ENCODE measurements at places on chromosomes 1 and 21. TPM values are rescaled to one million over a fixed set of nuclear protein-coding genes. Genes with fewer than 3 reads are reported as not detected.

NEXN gene
- total RNA-seq, result 0.15 TPM

CELA3A gene
- total RNA-seq, result 9.0 TPM

RNF223 gene
- 6.3 TPM for total RNA-seq

SON gene
- total RNA-seq, result 195 TPM

SHE gene
- not detected for total RNA-seq

IGSF3 gene
- 18.6 TPM for total RNA-seq

- DNase-seq, result no peak
- no peaks in the 10 kb centered on the region for H3K36me3 ChIP-seq
- no peak overlapping the region for H3K4me3 ChIP-seq
- no peak overlapping the region for H3K27ac ChIP-seq
- no peaks in the 10 kb centered on the region for H3K4me1 ChIP-seq
These were observed 86.2 kb downstream of the TEX35 start for GRCh38 chr1:178599087-178599486.

GRCh38 chr1:167428395-167428794 is 89.9 kb downstream of the CD247 start:
- H3K36me3 ChIP-seq, result no peaks in the 10 kb centered on the region
- H3K4me3 ChIP-seq, result no peak overlapping the region

- no peak for DNase-seq
- no peak overlapping the region for H3K4me3 ChIP-seq
- no peaks in the 10 kb centered on the region for H3K36me3 ChIP-seq
- no peak overlapping the region for H3K27ac ChIP-seq
- H3K4me1 ChIP-seq, result no peaks in the 10 kb centered on the region
- H3K27me3 ChIP-seq, result no peaks in the 10 kb centered on the region
These were observed 108.6 kb downstream of the OLFML2B start for GRCh38 chr1:161915051-161915503.

GRCh38 chr21:25979845-25980616 is 190.5 kb downstream of the APP start:
- no peaks in the 10 kb centered on the region for H3K27me3 ChIP-seq
- no peak overlapping the region for H3K27ac ChIP-seq
- no peak for DNase-seq
- peaks cover 25% of the 10 kb centered on the region for H3K36me3 ChIP-seq
- no peaks in the 10 kb centered on the region for H3K4me1 ChIP-seq

- H3K27me3 ChIP-seq, result no peaks in the 10 kb centered on the region
- no peak overlapping the region for H3K4me3 ChIP-seq
- no peak overlapping the region for H3K27ac ChIP-seq
- H3K36me3 ChIP-seq, result no peaks in the 10 kb centered on the region
These were observed 163.5 kb upstream of the RUNX1 start for GRCh38 chr21:35212393-35213127.

DNA sequence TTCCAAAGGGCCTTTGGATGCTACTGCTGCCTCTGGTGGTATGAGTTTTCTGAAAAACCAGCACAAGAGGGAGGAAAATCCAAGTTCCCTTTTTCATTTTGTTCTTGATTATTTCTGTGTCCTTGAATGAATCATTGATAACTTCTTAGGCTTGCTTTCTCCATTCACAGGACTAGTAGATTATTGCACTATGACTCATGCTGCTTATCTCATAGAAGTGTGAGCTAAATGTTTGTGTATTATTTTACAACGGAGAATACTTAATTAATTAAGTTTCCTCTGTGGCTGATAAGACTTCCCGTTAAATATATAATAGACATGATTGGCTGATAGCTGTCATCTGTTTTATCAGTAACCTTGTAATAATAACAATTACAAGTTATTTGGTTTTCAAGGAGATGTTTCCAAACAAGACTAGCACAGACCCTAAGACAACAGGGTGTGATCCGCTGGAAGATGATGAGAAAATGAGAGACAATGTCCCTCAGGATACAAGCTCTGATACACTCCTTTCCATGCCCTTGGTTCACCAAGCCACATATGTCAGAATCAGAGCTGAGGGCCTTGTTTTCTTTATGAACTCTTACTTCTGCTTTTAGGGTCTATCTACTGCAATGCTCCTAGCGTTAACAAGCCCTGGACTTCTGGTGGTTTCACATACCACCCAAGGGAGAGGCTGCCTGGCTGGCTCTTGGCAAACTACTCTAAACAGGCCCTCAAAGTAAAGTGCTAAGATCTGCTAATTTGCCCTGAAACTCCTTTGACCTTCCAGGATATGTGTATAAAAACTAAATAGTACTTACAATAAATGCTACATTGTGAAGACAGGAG is 1078.3 kb downstream of the TTLL7 start:
- no peak for DNase-seq
- no peaks in the 10 kb centered on the region for H3K36me3 ChIP-seq
- no peaks in the 10 kb centered on the region for H3K27me3 ChIP-seq
- no peak overlapping the region for H3K27ac ChIP-seq
- no peak overlapping the region for H3K4me3 ChIP-seq

- H3K36me3 ChIP-seq, result peaks cover 26% of the 10 kb centered on the region
- H3K4me1 ChIP-seq, result peaks cover 41% of the 10 kb centered on the region
- peak within 1 kb of the TSS; percentile 90 for H3K27ac ChIP-seq
- peak within 1 kb of the TSS; percentile 96 for H3K4me3 ChIP-seq
- peak; percentile 51 for DNase-seq
These were observed at the start of gene CDC42SE1 for GRCh38 chr1:151059109-151060006. TSS of gene CDC42SE1 (minus strand) at chr1:151059622. CDS start at chr1:151055730, 3,892 bp downstream.

GRCh38 chr1:2555634-2556276 is 416 bp upstream of the TNFRSF14 start:
- no peak for DNase-seq
- no peaks in the 10 kb centered on the region for H3K4me1 ChIP-seq
- H3K27ac ChIP-seq, result no peak overlapping the region
- H3K4me3 ChIP-seq, result no peak overlapping the region

DNA sequence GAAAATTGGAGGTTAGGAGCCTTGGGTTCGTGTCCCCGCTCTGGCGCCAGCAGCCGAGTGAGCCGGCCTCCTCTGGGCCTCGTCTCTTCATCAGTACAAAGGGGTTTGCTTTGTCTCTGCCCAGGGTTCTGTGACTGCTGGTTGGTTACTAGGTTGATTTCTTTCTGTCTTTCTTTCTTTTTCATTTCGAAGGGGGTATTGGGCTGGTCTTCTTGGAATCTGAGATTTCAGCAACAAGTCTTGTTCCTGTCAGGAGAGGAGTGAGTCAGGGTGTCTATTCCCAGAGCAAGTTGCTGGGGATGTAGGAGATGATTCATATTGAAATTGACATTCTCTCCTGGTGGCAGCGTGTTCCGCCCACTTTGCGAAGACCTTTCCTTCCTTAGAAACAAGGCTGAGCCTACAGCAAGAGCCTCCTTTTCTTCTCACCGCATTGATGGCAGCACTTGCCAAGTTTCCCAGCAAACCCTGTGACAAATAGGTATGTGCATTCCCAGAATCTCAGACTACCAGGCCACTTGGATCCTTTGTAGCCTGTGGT is 79.2 kb downstream of the MAN1C1 start:
- peaks cover 14% of the 10 kb centered on the region for H3K4me1 ChIP-seq
- DNase-seq, result no peak
- no peaks in the 10 kb centered on the region for H3K36me3 ChIP-seq
- no peak overlapping the region for H3K4me3 ChIP-seq
- H3K27me3 ChIP-seq, result no peaks in the 10 kb centered on the region

GRCh38 chr1:227798078-227798802 is 17.2 kb upstream of the PRSS38 start:
- H3K27me3 ChIP-seq, result no peaks in the 10 kb centered on the region
- no peak overlapping the region for H3K27ac ChIP-seq
- no peaks in the 10 kb centered on the region for H3K36me3 ChIP-seq
- no peak for DNase-seq
- peaks cover 10% of the 10 kb centered on the region for H3K4me1 ChIP-seq
- H3K4me3 ChIP-seq, result no peak overlapping the region

GRCh38 chr1:66291531-66291864 is 242.5 kb upstream of the SGIP1 start:
- H3K36me3 ChIP-seq, result no peaks in the 10 kb centered on the region
- H3K27ac ChIP-seq, result peak overlapping the region; percentile 99

DNA sequence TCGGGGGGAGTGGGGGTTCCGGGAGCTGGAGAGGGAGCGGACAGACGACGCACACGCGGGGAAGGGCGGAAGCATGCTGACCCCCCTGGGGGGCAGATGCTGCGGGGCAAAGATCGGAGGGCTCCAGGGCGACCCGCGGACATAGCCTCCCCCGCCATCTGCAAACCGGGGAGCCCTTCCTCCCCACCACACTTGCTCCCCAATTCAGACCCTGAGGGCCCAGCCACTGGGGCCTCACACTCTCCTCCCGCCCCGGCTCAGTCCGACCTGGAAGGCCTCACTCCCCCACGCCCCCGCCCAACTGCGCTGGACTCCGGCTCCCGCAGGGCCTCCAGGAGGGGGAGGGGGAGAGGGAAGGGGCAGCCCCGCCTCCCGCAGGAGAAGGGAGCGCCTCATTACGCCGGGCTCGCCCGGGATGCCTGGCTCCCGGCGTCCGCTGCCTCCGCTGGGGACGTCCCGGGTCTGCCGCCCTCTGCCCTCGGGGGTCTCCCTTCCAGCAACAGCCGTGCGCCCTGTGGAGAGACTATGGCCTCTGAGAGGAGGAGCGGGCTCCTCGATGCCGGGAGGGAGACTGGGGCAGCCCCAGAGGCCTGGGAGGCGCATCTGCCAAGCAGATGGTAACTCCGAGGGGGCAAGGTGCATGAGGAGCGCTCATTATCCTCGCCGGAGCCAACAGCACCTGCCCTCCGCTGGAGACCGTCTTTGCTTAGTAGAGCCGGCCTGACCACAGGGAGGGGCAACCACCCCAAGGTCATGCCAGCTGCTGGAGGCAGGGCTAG is 636 bp upstream of the CAMK2N1 start:
- H3K27me3 ChIP-seq, result no peaks in the 10 kb centered on the region
- H3K36me3 ChIP-seq, result no peaks in the 10 kb centered on the region
- DNase-seq, result no peak

- no peaks in the 10 kb centered on the region for H3K36me3 ChIP-seq
- no peak overlapping the region for H3K27ac ChIP-seq
- H3K4me3 ChIP-seq, result no peak overlapping the region
- no peak for DNase-seq
These were observed 8.3 kb downstream of the PADI1 start for GRCh38 chr1:17213148-17213781.

Data from HCT116 (cell line).